ENCODE measurements at places on chromosomes 3 and 15.

DNA sequence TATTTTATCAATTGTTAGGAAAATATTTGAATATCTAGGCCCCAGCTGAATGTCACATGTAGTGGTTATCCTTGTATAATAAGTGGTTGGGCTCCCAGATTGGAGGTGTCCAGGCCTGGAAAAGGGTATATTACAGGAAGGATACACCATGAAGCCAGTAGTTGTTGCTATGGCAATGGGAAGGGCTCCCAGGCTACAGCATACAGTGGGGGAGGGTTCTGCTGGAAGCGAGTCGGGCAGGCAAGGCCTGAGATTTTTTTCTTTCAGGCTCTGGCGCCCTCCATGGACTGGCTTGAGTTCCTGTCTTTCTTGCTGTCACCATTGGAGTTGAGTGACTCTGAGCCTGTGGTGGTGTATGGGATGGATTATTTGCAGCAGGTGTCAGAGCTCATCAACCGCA, 8.9 kb downstream of the ECE2 start:
- DNase-seq, result peak; percentile 54

- DNase-seq, result no peak
Measured at GRCh38 chr3:56830884-56831283, 29.1 kb upstream of the ARHGEF3 start.

- DNase-seq, result no peak
Measured at GRCh38 chr3:157059181-157059580, 100.8 kb downstream of the CCNL1 start.

DNA sequence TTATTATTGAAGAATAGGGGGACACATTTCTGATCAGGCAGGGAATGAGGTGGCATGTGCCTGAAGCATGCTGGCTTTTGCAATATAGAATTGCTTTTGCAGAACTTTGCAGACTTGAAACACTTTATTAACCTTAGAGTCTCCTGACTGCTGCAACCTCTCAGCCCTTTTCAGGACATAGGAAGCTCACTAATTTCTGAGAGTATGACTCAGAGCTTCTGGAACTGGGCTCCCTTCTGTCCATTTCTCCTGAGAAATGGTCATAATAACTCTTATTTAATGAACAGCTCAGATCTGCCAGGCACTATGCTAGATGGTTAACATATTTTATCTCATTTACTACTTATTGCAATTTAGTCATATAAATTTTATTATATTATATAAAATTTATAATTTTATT, 38.6 kb upstream of the DGKG start:
- no peak for DNase-seq

DNA sequence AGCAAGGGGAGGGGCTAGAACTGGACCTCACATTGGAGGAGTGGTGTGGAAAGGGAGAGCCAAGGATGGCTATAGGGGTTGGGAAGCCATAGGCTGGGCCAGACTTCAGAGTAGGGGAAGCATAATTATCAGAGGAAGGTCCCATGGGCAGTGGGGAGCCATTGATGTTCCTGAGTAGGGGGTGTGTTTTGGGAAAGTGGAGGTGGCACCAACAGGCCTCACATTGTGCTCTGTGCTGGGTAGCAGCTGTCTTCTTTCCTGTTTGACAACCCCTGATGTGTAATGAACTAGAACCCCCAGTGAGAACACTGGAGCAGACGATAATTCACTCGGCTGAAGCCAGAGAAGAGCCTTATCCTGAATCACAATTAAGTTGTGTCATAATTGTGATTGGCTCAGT, 41.2 kb downstream of the SLC6A11 start:
- DNase-seq, result no peak

GRCh38 chr3:59374818-59375211, 325.0 kb upstream of the CFAP20DC start:
- DNase-seq, result no peak

- no peak for DNase-seq
Measured at GRCh38 chr3:38345879-38346586, 552 bp upstream of the XYLB start.

- DNase-seq, result no peak
Measured at GRCh38 chr15:68508485-68509189, 70.2 kb upstream of the CORO2B start.

GRCh38 chr3:141093397-141093796, 42.2 kb downstream of the SPSB4 start:
- no peak for DNase-seq

GRCh38 chr15:93037820-93038705, 50.9 kb downstream of the RGMA start:
- DNase-seq, result no peak

DNA sequence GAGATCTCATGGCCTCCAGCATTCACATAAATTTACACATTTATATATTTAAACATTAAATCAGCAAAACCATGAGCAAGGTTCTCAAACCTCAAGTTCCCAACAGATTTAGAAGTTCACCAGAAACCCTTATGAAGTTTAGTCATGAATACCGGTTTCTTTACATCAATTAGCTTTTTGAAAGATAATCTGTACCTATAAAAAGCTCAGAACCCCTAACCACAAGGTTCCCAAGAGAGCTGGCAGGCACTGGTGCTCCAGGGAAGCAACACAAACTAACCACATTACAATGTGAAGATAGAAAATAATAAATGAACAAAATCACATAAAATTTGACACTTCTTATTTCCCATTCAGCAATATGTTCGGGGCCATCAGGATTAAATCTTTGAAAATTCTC, 150.9 kb downstream of the FBN1 start:
- no peak for DNase-seq

DNA sequence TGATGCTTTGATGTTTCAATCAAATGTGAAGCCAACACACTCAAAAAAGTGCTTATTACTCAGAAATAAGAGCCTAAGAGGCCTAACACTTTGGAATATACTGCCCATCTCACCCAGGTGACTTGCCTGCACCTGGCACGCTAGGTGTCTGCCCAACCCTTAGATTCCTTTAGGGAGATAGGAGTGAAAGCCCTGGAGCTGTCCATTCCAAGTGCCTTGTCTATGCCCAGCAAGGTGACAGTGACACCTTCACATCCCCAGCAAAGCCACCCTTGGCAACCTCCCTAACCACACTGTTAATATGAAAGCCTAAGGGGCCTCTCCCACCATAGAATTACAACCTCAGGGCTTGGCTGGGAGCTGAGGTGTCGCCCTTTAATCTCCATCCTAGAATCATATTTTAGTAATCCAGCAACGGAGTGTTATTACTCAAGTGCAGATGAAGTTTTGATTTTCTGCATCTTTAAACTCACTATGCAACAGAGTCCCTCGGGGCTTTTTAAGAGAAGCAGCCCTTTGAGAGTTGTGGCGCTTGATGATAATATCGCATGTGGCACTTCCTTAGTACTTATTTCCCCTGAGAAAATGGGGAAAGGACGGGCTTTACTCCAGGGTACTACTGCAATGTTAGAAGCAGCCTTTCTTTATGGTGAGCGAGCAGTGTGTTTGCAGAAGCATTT, 24.8 kb downstream of the ATP10A start:
- no peak for DNase-seq

- DNase-seq, result no peak
Measured at GRCh38 chr3:120684896-120685295, 2.9 kb upstream of the HGD start.

GRCh38 chr3:183515968-183516851, 39.3 kb downstream of the KLHL6 start:
- DNase-seq, result no peak

DNA sequence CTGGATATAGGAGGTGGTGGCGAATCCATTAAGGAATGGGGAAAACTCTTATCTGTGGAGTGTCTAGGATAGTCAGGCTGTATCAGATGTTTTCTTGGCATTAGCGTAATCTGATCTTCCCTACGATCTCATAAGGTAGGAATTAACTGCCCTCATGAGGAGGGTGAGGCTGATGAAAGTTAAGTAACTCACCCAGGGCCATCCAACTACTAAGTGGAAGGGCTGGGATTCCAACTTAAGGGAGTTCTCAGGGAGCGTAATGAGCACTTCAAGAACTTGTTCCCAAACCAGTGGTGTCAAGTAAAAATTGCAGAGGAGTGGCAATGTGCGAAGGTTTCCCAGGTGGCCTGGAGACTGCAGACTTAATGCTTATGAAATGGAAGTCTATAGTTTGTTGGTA, 55.9 kb upstream of the OSBPL11 start:
- peak; percentile 6 for DNase-seq

GRCh38 chr3:118850687-118851086, 184.0 kb downstream of the IGSF11 start:
- DNase-seq, result no peak

- peak; percentile 71 for DNase-seq
Measured at GRCh38 chr3:178385280-178385952, 150.8 kb upstream of the KCNMB2 start.

DNA sequence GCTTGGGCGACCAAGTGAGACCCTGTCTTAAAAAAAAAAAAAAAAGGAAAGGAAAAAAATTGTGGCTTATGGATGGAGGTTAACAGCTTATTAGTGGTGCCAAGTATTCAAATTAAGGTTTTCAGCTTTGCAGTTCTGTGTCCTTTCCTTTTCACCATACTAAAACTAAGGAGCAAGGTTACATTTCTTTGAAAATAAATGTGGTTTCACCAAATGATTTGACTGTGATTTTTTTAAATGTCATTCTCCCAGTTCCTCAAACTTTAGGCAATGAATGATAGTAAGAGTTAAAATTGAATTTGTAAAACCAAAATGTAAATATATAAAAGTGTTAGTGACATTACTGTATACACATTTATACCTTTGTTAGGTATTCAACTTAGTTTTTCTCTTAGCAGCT, 9.6 kb downstream of the CHRNA5 start:
- DNase-seq, result no peak

- no peak for DNase-seq
Measured at GRCh38 chr3:112484352-112484751, 14.9 kb downstream of the BTLA start.

GRCh38 chr3:172538368-172539151, 15.3 kb upstream of the TNFSF10 start:
- DNase-seq, result no peak

DNA sequence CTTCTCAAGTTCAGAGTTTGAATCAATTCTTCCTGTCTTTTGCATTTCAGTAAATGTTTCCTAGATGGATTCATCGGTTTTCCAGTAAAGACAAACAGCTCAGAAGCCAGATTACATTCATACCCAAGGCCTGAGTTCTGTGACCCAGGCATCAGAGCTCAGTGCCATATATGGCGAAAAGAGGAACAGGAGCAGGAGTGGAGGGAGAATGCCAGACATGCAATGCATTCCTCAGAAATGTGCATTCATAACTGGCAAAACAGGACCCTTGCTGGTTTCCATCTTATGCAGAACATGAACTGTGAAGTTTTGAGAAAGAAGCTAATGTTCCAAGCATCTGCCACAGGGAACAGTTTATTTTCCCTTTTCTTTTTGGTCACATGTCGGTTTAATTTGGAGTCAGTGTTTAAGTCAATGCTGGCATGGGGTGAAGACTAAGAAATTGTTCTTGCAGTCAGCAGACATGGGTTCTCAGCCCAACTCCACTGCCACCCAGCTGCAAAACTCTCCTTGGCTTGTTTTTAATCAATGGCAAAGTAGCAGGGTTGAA, 116.5 kb downstream of the LPP start:
- peak; percentile 87 for DNase-seq

- DNase-seq, result no peak
Measured at GRCh38 chr3:154144825-154145465, 23.8 kb downstream of the ARHGEF26 start.

DNA sequence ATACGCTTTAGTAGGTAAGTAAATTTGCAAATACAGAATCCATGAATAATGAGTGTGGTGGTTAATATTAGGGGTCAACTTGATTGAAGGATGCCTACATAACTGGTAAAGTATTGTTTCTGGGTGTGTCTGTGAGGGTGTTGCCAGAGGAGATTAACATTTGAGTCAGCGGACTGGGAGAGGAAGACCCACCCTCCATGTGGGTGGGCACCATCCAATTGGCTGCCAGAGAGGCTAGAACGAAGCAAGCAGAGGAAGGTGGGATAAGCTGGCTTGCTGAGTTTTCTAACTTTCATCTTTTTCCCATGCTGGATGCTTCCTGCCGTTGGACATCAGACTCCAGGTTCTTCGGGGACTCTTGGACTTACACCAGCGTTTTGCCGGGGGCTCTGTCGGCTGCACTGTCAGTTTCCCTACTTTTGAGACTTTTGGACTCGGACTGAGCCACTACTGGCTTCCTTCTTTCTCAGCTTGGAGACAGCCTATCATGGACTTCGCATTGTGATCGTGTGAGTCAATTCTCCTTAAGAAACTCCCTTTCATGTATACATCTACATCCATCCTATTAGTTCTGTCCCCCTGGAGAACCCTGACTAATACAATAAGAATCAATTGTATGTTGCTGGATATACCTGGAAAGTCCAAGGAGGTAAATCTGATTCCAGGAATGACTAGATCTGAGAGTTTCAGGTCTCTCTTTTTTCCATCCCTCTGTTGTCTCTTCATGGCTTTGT, 25.8 kb upstream of the NEDD4 start:
- no peak for DNase-seq

GRCh38 chr3:177057768-177058167, 139.5 kb downstream of the TBL1XR1 start:
- no peak for DNase-seq

DNA sequence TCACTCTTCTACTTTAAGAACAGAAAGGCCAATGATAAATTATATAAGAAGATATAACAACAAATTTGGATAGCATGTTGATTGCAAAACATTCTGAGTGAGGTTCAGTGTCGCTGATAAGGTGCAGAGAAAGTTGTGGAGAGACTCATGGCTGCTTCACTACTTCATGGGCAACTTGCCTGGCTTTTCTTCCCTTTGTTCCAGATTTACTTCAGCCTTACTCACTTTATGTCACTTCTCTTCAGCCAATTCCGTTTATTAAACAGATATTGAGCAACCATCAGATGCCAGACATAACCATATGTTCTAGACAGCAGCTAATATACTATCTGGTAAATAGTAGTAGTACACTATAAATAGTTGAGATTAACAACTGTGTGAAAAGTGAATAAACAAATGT, 150.0 kb upstream of the CHL1 start:
- no peak for DNase-seq

DNA sequence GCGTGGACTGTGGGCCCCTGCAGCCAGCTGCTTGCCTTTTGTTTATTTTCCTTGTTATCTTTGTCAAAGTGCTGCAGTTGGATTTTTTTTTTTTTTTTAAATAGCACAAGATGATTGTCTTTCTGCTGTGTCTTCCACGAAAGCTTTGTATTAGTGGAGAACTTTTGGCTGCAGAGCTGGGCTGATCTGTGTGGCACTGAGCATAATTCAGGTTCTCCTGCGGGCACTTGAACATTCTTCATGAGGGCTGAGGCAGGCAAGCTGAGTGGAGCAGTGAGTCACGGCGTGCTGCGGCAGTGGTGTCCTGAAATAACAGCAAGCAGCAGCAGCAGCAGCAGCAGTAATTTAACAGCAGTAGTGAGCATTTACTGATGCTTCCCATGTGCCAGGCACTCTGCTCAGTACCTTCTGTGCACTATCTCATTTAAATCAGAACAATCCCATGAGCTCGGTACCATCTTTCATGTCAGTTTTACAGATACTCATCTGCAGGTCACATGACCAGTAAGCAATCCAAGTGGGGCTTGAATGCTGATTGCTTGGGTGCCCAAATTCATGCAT, 45.8 kb downstream of the MITF start:
- peak; percentile 85 for DNase-seq

DNA sequence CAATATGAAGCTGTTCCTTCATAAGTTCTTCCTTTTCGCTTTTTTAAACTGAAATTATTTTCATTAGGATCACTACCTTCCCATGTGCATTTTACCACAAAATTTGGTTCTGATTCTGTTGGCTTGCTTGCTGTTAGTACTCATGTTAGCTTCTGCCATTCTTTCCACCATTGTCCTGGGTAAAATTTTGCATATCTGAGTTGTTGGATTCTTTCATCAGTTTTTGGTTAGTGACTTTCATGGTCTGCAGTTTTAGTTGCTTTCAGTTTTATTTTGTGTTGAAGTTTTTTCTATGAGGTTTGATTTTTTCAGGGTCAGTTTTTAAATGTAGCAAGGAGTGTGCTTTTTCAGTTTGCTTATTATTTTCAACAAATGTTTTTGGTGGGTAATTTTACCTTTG, 71.9 kb downstream of the SMAD3 start:
- DNase-seq, result no peak
